Left lung (tissue), 14 donors: ENCODE measurements at places on chromosomes 11 and 22. TPM values are rescaled to one million over a fixed set of nuclear protein-coding genes. Genes with fewer than 3 reads are reported as not detected.
A peak's percentile ranks its signal among the peaks of the same experiment; 100 is the strongest.

- DNase-seq, result no peak
These were observed 74.4 kb downstream of the MS4A13 start for GRCh38 chr11:60589611-60590010.

DNA sequence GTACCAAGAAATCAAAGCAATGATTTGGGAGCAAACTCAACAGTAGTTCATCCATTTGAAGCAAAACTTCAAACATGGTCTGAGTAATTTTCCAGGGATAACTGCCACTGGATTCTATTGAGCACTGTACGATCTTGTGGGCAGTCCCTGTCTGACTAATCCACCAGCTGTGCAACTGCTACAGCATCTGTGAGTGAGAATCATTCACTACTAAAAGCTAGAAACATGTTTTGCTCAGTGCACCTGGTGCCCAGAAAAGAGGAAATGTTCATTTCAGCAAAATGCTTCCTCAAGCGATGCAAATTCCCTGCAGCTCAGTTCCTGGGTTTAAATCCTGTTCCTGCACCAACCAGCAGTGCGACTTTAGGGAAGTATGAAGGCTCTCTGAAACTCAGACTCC is 1077.9 kb downstream of the DLG2 start:
- DNase-seq, result no peak

- DNase-seq, result no peak
These were observed 107.7 kb downstream of the GRAMD1B start for GRCh38 chr11:123537726-123538125.

DNA sequence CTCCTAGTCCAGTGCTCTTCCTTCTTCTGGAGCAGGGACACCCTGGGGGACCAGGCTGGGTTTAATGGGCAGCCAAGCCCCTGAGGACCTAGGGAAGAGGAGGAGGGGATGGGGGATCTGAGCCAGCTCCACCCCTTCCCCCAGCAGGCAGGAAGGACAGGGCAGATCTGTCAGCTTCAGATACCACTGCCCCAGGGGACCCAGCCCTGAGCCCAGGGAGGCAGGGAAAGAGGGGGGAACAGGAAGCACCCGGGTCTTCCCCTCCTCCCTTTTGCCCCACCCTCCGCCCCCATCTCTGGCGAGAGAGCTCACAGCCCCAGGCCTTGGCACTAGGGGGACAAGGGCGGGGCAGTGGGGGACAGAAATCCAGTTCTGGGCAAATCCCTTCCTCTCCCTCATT is 11.7 kb upstream of the SOX10 start:
- no peak for DNase-seq

DNA sequence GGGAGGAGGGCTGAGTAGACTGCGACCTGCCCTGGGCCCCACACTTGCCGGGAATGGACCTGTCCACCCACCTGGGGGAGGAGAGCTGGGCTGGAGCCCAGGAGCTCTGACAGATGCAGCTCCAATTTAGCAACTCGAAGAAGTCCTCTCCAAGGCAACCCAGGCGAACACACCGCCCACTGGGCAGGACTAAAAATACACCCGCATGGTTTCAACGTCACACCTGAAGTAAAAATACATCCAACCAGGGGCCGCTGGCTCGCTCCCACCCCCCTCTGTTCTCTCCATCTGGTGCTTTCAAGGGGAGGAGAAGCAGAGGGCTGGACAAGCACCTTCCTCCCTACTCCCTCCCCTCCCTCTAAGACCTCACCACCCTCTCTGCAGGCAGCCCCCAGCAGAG is 119.9 kb downstream of the FEZ1 start:
- peak; percentile 88 for DNase-seq

DNA sequence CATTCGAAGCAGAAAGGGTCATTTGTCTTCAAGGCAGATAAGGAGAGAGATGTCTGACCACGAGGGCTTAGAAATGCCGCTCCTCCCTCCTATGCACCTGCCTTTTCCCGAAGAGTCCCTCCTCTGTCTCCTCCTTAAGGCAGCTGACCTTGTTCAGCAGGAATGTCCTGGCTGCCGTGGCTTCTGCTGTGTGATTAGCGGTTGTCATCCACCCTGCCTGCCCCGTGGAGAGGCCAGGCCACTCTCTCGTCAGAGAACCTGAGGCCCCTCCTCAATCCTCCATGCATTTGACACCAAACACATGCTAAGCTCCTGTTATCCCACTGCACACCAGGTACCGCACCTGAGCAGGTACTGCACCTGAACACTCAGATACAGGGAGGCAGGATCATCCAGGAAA is 834.6 kb downstream of the TBC1D22A start:
- DNase-seq, result no peak

DNA sequence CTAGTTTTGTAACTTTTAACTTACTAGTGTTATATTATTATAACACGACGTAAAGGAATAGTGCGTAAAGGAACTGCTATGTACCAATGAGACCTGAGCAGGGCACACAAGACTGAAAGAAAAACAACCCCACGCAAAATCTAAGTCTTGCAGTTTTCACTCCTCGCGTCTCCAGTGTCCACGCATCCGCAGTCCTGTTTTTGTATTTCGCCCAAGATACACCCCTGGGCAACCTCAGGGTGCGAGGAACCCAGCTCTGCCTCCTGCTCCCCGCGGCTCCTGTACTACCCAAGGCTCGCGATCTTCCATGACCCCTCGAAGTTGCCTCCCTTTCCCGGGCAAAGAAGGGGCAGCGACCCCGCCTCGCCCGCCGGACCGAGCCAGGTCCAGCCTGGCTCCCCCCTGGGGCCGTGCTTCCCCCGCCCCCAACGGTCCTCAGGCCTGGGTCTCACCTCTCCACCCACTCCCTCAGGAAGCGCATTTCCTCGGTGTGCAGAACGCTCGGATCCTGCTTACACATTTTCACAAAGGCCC is 393 bp downstream of the ST13 start:
- peak; percentile 43 for DNase-seq

- DNase-seq, result no peak
These were observed 218.0 kb upstream of the E2F8 start for GRCh38 chr11:19458721-19459120.

DNA sequence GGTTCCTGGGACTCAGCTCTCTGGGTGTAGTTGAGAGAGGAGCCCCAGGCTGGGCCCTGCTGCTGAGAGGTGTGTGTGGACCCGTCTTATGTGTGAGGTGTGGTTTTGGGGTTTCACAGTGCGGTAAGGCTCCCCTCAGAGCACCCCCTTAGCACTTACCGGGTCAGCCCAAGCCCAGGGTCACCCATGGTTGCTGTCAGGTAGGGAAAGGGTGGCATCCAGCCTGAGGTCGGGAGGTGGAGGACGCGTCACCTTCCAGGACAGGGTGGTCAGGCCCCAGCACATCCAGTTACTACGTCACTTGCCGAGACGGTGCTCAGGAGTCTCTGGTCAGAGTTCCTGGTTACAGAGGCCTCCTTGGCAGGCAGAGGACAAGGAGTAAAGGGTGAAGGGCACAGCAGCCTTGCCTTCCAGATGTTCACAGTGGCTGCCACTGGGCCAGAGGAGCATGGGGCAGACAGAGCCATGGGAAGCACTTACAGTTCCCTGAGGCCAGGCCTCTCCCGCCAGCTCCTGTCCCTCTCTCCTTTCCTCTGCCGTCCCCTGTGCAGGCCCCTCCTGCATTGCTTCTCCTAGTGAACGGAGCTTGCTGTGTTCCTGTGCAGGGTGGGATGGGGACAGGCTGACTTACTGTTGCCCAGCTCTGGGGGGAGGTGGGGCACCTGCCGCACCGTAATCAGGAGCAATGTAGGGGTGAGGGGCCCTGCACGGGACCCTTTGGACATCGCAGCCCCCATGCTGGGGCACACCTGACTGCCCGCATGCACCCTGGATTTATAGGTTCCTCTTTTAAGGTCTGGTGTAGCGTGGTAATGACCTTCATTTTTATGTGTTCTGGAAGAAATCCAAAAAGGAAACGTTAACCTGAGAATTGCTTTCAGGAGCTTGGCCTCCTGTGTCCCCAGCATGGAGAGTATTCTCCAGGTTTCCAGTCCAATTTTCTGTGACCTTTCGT is 285.9 kb downstream of the TBC1D22A start:
- peak; percentile 60 for DNase-seq

Gene KLHL35
- total RNA-seq, result 2.1 TPM

Gene ESAM
- total RNA-seq, result 119 TPM

Gene TMPRSS6
- 1.5 TPM for total RNA-seq

Gene NLRP14
- 0.10 TPM for total RNA-seq

Gene NAP1L4
- 101 TPM for total RNA-seq

Gene MMP13
- total RNA-seq, result 0.87 TPM
